Cardiac septum (tissue), 1 donor: ENCODE measurements at places on chromosomes 7 and 10. TPM values are rescaled to one million over a fixed set of nuclear protein-coding genes. Genes with fewer than 3 reads are reported as not detected.

The LRRC18 gene
- total RNA-seq = not detected

The EPHB4 gene
- total RNA-seq = 23.9 TPM

The KEL gene
- total RNA-seq = 0.57 TPM

The CYP2C9 gene
- total RNA-seq = not detected

The SLC26A3 gene
- total RNA-seq = not detected

The SIRT1 gene
- 16.1 TPM for total RNA-seq

The FGFR2 gene
- 0.19 TPM for total RNA-seq

The KCNMA1 gene
- total RNA-seq = 2.0 TPM

The NPTX2 gene
- total RNA-seq = 0.43 TPM

The MRPS16 gene
- 95.5 TPM for total RNA-seq
